ENCODE measurements at places on chromosomes 2 and 18. TPM values are rescaled to one million over a fixed set of nuclear protein-coding genes. Genes with fewer than 3 reads are reported as not detected.

DNA sequence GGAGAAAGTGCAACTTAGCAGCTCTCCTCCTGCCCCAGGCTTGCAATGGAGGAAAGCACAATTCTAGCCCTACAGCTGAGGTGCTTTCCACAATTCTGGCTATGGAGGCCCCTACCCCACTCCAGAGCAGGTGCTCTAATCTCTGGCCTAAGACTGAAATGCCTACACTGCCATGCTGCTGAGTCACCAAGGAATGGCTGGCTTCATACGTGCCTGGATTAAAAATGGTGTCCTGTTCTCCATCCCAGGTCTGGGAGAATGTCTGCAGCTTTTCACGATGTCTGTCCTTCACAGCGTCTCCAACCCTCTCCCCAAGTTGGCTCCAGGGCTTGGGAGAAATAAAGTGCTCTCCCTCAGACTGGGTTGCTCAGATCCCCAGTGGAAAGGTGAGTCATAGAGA is 48.5 kb downstream of the MBOAT2 start:
- no peak for DNase-seq

DNA sequence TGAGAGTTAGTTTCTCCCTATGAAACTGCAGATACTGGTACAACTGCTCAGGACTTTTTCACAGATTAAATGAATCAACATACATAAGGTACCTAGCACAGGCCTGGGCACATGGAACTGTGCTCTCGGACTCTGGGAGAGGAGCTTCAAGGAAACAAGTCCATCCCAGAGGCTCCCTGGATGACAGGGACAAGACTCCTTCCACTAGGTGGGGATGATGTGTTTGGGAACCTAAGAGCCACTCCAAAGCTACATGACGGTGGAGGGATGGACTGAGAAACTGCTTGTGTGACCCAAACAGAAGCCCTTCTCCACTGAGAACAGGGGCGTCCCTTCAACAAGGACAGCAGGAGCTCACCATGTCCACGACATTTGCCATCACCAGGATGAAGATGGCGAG is 37.1 kb downstream of the CENPO start:
- DNase-seq, result no peak

ADGRF3 gene
- 0.97 TPM for total RNA-seq

- DNase-seq, result no peak
These were observed 230.2 kb upstream of the ZC3H15 start for GRCh38 chr2:186255823-186256222.

- no peak for DNase-seq
These were observed 534 bp upstream of the SOCS6 start for GRCh38 chr18:70288171-70288850.

DNA sequence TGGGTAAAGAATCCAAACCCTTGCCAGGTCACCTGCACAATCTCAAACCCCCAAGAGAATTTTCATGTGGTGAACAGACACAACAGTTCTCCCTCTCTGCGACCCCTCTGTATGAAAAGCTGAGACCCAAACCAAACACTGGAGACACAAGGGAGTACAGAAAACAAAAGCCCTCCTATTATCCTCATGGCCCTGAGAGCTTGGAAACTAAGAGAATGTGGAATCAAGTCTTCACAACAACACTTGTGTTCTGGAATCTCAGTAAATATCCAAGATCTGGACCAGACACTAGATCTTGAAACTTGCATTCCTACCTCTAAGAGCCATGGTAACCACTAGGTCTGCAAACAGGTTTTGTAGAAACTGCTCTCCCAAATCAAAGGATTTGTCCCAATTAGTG is 50.1 kb upstream of the CCDC150 start:
- DNase-seq, result no peak

FTCDNL1 gene
- total RNA-seq, result 2.6 TPM

PDE11A gene
- total RNA-seq, result not detected
